ENCODE measurements at places on chromosomes 13 and 19.

- DNase-seq: no peak
Measured at GRCh38 chr19:4013886-4014540, 6.5 kb downstream of the PIAS4 start.

DNA sequence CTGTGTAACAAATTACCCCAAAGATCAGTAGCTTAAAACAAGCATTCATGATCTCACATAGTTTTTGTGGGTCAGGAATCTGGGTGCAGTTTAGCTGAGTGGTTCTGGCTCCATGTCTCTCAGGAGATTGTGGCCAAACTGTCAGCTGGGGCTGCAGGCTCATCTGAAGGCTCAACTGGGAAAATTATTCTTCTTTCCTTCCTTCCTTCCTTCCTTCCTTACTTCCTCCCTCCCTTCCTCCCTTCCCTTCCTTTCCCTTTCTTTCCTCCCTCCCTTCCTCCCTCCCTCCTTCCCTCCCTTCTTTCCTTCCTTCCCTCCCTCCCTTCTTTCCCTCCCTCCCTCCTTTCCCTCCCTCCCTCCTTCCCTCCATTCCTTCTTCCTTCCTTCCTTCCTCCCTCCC is 8.7 kb upstream of the RFX2 start:
- DNase-seq: no peak

- no peak for DNase-seq
Measured at GRCh38 chr13:35894636-35895035, 236.5 kb downstream of the DCLK1 start.

DNA sequence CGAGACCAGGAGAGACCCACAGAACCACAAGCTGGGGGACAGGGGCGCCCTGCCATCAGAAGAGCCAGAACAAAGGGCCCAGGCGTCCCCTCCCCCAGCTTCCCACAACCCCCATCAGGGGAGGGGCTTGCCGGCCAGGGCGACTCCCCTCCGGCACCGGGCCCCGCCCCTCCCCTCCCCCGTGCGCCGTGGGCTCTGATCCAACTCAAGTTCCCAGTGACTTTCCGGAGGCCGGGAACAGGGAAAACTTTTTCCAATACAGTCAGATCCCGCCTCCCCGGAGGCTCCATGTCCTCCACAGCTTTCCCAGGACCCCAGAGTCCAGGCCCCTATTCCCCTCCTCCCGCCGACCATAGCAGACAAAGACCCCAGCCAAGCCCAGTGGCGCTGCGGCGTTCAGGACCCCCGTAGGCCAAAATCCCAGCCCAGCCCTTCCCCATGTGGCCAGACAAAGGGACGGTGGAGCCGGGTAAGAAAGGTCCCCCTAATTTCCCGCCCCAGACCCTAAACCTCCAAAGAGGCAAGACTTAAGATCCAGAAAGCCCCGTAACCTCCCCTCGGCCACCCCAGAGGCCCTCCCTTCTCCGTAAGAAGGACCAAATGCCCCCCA is 673 bp downstream of the TEAD2 start:
- DNase-seq: peak; percentile 45

GRCh38 chr19:14786421-14786851 is 8.1 kb upstream of the ADGRE2 start:
- DNase-seq: peak; percentile 63

- peak; percentile 88 for DNase-seq
Measured at GRCh38 chr19:8252922-8253589, 43.9 kb downstream of the CERS4 start.

DNA sequence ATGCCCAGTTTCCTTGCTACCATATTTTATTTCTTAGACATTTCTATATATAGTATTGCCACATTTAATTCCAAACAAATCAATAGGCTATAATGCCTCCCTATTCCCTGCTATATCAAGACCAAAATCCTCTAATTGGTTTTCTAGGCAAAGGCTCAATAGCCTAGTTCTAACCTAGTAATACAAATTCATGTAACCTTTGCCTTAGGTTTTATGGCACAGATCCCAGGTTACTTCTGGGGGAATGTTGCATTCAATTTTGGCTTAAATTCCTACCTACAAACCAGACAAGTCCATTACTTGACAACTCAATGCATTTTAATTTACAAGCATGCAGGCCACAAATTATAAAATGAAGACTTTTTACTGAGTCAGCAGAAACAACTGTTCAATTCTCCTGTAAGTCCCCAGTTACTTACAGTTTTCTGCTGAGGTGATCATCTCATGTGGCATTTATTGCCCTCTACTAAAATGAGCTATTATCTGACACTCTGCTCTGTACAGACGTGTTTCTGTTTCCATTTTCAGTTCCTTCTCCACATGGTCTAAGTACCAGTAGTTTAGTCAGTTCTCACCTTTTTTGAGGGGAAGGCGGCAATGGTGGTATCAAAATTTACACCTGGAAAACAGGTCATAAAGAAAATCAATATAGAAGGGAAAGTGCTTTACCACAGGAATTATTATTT is 11.7 kb downstream of the KCNRG start:
- peak; percentile 48 for DNase-seq

GRCh38 chr13:85204668-85205344 is 594.4 kb downstream of the SLITRK6 start:
- DNase-seq: no peak

DNA sequence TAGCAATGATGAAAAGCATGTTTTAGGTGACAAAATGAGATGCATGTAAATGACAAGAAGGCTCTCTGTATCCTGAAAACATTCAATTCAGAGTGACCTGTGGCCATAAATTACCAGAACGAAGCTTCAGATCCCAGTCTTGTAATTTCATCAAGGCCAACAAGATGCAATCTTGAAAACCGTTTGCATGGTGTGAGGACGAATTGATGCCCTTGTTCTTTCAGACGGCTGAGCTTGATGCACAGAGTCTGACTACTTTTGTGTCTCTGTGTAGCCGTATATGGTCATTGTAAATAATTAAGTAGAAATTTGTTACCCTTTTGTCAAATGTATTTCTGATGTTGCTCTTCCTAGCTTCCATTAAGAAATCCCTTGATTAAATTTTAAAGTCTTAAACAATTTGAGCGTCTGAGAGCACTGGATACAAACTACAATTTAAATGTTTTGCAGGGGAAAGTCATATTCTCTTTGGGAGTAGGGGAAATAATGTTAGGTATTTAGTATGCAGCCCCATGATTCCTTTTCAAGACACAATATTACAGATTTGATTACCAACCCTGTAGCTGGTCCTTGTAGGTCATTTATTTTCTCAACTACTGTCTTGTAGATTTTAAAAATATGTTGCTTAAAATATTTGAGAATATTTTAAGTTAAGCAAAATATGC is 125.8 kb upstream of the PCDH9 start:
- DNase-seq: no peak

GRCh38 chr13:33610438-33611120 is 207.4 kb upstream of the RFC3 start:
- no peak for DNase-seq

DNA sequence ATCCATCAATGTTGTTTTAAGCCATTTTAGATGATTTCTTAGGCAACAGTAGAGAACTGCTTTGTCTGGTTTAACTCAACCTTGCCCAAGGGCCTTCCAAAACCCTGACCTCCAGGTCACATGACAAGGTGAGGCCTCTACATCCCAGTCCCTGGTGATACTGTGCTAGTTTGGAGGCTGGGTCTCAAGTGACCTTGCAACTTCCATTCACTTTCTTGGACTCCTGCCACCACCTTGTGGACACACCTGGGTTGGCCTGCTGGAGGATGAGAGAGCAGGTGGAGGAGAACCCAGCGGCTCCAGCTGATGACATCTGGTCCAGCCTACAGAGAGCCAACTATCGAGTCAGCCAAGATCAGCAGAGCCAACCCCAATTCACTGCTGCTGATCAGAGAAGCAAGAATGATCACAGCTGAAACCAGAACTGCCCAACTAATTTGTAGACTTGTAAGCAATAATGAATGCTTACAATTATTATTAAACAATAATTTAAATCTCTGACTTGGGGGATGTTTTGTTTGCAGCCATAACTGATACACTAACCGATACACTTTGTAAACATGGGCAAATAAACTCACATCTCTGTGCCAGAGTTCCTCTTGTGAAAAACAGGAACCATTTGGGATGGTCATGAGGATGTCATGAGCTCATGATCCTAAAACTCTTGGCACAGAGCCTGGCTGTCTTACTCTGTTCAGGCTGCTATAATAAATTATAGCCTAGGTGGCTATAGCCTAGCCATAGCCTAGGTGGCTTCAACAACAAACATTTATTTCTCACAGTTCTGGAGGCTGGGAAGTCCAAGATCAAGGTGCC is 11.5 kb downstream of the FAM187B start:
- DNase-seq: no peak

DNA sequence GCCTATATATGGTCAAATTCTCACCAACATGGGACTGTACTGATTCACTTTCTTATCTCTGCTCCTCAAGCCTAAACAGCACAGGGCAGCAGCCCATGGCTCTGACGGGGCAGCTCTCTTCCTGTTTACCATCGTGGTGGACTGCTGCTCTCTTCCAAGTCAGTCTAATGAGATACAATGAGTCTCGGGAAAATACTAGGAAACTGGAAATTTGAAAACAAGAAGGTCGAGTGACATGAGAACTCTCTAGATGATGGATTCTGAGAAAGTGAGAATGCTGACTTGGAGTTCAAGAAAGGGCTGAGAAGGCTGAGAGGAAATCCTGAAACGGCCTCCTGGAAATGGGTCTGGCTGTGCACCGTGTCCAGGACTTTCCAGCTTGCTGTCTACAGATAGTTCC is 122.8 kb upstream of the ARGLU1 start:
- DNase-seq: no peak

DNA sequence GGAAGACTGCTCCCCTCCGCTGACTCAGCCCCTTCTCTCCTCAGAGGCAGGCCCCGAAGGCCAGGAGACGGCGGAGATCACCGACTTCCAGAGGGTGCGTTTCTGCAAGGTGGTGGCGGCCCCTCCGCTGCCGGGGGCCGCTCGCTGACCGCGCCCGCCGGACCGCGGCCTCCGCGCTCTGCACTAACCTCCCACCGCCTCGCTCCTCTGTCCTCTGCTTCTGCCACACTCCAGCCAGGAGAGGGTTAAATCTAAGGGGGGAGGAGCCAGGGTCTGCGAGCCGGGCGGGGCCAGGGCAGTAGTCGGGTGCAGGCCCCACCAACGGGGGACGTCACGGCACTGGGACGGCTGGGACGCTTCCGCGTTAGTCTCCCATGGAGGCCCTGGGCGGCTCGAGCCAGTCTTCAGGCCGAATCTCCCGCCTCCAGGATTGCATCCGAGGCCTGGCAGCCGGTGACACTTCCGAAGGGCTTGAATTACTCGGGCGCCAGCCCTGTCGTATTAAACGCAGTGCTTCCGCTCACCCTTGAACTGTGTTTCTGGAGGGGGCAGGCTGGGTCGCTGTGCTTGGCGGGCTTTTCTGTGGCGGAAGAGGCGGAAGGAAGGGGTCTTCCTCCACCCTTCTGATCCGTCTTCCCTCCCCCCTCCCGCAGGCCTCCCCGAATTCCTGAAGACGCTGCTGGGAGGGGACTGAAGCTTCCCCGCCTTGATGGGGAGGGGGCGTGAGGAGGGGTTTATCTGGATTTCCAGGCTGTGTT is 1.2 kb upstream of the INAFM1 start:
- DNase-seq: peak; percentile 96

DNA sequence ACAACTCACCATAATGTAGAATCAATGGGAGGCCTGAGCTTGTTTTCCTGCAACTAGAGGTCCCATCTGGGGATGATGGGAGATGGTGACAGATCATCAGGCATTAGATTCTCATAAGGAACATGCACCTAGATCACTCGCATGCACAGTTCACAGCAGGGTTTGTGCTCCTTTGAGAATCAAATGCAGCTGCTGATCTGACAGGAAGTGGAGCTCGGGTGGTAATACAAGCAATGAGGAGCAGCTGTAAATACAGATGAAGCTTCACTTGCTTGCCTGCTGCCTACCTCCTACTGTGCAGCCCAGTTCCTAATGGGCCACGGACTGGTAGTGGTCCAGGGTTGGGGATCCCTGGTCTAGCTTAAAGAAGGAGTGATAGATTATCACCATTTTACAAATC is 33.0 kb downstream of the KPNA3 start:
- DNase-seq: no peak

GRCh38 chr19:49677231-49677900 is at the start of gene PRMT1:
Gene PRMT1, plus strand, starts transcription at chr19:49677271. Its CDS starts 10 bp downstream, at chr19:49677281.
- peak; percentile 62 for DNase-seq

GRCh38 chr13:77519808-77520207 is 15.7 kb upstream of the SCEL start:
- no peak for DNase-seq

GRCh38 chr19:35141837-35142605 is 1.0 kb upstream of the FXYD7 start:
- DNase-seq: no peak

- DNase-seq: no peak
Measured at GRCh38 chr13:97901716-97902115, 51.8 kb upstream of the IPO5 start.

Data from GM13977 (cell line).